NCI-H510A treated with DMSO at 0.1 percent for 48 hours (cell line): ENCODE measurements at places on chromosomes 1 and 21.

DNA sequence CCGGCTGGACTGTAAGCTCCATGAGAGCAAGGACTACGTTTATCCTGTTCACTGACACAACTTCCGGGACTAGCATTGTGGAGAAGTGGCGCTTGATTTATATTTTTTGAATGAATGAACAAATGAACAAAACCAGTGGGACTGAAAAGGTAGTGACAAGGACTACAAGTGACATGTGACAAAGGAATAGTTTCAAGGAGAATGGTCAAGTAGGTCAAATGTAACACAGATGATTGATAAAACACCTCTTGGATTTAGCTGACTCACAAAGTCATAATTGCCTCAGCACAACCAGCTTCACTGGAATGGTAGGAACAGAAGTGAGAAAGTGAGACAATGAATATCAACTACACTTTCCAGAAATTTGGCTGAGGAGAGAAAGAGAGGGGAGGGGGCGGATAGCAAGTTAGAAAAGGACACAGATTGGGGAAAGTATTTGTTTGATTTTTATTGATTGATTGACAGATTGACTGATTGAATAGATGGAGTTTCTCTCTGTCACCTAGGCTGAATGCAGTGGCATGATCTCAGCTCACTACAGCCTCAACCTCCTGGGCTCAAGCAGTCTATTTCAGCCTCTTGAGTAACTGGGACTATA is 14.2 kb downstream of the MTF1 start:
- DNase-seq, result no peak

- no peak for DNase-seq
Measured at GRCh38 chr1:197783510-197783948, 8.2 kb upstream of the DENND1B start.

GRCh38 chr1:100969327-100969726 is 56.3 kb downstream of the DPH5 start:
- no peak for DNase-seq

DNA sequence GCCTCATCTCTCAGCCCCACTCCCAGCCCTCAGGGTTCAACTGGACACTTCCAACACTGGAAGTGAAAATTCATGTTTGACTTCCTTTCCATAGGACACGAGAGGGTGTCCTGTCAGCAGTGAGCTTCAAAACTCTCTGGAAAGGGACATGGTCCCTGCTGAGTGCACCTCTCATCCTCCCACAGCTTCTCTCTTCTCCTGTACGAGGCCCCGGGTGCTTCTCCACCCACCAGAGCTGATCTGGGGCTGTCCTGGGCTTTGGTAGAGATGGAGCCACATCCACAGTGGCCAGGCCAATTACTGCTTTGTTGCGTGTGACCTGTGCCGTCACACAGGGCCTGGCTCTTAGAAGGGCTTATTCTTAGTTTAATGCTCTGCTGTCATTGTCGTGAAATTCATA is 182.3 kb downstream of the RRAGC start:
- no peak for DNase-seq

DNA sequence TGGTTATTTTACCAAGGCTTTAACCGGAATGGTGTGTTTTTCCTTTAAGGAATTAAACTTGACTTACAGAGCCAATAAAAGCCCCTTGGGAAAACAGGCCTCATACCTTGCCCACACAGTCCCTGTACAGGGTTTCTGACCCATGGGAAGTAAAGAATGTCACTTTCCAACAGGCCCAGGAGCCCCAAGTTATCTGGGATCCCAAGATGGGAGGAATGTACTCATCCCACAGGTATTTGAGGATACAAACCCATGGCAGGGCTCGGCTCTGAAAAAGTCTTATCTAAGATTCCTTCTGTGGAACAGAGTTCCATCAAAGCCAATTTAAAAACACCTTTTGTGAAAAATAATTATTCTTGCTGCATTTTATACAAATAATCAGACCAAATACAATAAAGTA is 15.3 kb upstream of the COX20 start:
- DNase-seq, result no peak

DNA sequence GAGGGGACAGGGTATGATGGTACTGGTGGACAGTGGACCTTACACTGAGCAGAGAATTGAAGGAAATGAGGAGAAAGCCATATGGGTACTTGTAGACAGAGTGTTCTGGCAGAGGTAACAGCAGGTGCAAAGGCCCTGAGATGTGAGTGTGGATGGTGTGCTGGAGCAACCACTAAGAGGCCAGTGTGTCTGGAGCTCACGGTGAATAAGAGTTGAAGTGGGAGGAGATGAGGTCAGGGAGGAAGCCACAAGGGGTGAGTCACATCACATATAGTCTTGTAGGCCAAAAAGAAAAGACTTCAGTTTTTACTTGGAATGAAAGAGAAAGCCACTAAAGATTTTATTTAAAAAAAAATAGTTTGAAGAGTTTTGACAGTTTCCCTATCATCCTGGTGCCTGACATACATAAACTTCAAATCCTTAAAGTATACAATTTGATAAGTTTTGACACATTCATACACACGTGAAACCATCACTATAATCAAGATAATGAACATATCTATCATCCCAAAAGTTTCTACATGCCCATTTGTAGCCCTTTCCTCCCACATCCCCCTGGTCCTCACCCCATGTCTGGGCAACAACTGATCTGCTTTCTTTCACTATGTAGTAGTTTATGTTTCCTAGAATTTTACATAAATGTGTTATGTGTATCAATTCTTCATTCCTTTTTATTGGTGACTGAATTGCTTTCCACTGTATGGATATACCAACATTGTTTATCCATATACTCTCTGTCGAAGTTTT is 148.4 kb downstream of the GPATCH2 start:
- DNase-seq, result no peak

DNA sequence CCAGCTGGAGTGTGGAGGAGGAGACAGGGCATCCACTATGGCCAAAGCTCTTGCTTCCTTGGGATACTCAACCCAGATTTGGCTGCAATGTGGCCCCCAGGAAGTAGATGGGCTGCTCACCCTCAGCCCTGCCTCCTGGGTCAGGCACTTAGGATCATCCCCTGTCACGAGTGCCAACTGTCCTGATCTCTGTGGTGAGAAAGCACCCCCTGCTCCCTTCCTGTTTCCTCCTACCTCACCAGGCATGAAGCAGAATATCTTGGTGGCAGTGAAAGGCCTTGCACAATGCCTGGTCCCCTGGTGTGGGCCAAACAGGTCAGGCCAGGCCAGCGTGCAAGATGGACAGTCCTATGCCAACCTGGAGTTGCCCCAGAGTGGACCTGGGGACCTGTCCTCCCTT is 211.7 kb downstream of the GRIK3 start:
- DNase-seq, result no peak

- no peak for DNase-seq
Measured at GRCh38 chr1:113439277-113439670, 49.0 kb downstream of the MAGI3 start.

DNA sequence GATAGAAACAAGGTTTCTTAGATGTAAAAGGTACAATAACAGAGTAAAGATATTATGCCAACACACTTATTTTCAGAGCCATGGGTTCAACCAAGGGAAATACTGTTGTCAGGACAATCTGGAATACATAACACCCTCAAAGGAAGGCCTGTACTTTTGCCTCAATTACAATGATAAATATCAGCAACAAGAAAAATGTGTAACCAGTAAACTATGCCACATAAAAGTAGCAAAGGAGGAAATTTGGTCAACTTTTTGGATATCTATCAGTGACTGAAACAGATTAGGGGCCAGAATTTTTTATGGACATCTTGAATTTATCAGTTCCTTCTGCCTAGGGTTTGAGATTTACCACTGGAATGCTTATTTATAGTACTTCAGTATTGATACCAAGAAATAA is 24.6 kb upstream of the RAP1GAP start:
- no peak for DNase-seq

- peak; percentile 93 for DNase-seq
Measured at GRCh38 chr1:159817276-159818041, 9.2 kb upstream of the SLAMF8 start.

GRCh38 chr1:51636764-51637522 is 20.1 kb downstream of the OSBPL9 start:
- no peak for DNase-seq

GRCh38 chr1:59926381-59927123 is at the start of gene CYP2J2:
CYP2J2 (minus strand) TSS chr1:59926773; CDS start chr1:59926746, 27 bp downstream.
- peak; percentile 80 for DNase-seq

DNA sequence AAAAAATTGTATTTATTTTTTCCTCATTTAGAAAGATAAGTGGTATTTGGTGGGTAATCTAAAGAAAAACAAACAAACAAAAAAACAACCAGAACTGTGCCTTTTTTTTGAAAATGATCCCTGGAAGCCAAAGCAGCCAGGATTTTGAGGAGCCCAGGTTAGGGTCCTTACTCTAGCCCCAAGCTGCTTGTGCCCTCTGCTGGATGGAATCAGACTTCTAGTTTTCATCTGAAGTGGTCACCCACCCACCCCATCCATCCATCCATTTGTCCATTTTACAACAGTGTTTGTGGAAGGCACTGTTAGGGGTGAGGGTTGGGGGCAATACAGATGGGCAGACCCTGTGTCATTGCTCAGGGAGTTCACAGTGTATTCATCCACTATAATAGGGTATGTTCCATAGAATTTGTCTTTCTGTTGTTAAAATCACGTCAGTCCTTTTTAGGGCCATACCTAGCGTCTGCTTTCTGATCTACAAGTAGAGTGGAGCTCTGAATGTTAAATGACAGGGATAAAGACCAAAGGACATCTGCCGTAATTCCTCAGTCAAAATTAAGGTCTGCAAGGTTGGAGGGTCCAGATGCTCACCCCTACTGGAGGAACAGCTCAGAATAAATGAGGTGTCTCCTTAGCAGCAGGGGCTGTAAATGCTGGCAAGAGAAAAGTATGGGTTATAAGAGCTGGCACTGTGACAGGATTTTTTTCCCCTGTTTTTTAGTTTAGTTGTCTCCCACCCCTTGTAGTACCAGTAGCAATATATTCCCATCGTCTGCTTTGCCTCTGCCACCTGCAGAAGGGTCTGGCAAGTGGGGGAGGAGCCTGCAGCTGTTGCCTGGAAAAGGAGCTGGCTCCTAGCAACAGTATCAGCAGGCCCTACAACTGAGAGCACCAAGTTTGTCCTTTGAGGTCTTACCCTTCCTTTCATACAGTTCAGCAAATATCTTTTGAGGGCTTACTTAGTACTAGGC is 3.2 kb downstream of the LRRC42 start:
- peak; percentile 68 for DNase-seq

- DNase-seq, result no peak
Measured at GRCh38 chr1:230713915-230714764, at the start of gene AGT. AGT (minus strand) TSS chr1:230714122; CDS start chr1:230710823, 3,299 bp downstream.

DNA sequence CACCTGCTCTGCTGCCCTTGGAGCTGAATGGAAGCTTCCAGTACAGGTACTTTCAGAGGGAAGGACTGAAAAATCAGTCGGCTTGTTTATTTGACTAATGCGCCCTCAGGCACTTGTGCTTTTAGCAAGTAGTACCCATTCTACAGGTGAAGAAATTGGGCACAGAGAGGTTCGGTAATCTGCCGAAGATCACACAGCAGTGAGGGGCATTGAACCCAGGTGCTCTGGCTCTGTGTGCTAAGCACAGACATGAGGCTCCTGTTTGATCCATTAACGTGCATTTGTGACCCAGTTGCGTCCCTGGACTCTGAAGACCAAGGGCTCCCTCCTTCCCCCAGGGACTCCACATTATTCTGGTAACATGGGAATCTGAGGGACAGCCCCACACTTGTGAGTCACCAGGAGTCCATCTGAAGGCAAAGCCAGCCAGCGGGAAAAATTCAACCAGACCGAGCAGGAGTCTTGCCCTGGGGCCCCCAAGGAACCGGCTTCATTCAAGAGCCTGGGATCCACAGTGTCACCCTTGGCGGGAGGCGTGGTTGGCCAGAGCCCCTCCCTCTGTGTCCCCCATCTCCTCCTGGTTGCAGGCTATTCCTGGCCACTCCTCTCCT is 192.4 kb upstream of the ARHGEF16 start:
- DNase-seq, result no peak

GRCh38 chr1:172742599-172743500 is 83.9 kb downstream of the FASLG start:
- DNase-seq, result peak; percentile 48

GRCh38 chr1:24409535-24409934 is 4.0 kb downstream of the STPG1 start:
- DNase-seq, result no peak

- DNase-seq, result no peak
Measured at GRCh38 chr1:180519846-180520245, 17.5 kb upstream of the ACBD6 start.

GRCh38 chr1:78543941-78544643 is 53.3 kb downstream of the PTGFR start:
- no peak for DNase-seq

GRCh38 chr1:26025517-26025916 is 3.9 kb downstream of the EXTL1 start:
- DNase-seq, result no peak

- DNase-seq, result no peak
Measured at GRCh38 chr1:8926707-8927694, 18.7 kb upstream of the CA6 start.

DNA sequence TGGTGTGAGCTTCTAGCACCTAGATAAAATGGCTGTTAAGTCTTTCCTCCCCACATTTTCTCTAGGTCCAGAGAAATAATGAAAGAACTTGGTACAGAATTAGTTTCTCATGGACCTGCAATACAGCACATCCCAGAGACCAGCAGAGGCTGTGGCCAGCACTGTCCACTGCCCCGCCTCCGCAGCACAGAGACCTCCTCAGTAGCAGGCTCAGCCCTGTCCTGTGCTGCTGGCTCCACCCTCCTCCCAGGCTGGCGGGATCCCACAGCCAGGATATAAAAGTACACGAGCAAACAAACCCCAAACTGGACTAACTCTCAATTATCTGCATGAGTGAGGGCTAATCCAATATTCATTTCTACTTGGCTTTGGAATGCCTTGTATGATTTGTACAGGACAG is 401.5 kb downstream of the RPS6KC1 start:
- DNase-seq, result no peak

DNA sequence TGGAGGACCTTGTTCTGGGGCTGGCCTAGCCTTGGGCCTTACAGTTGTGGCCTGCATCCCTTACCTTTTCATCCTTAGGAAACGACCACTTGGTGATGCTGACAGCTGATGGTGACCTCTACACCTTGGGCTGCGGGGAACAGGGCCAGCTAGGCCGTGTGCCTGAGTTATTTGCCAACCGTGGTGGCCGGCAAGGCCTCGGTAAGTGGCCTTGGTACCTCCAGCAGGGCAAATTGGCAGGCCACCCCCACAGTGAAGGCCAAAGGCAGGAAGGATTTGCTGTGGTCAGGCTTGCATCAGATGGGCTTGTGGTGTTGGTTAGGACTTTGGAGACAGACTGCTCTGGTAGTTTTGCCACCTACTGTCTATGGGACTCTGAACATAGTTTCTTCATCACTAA is 17.7 kb upstream of the TRNAU1AP start:
- no peak for DNase-seq

GRCh38 chr1:1024771-1025699 is 5.1 kb downstream of the AGRN start:
- no peak for DNase-seq

GRCh38 chr21:42113926-42114409 is 42.9 kb downstream of the UMODL1 start:
- DNase-seq, result no peak

GRCh38 chr1:32896451-32896850 is 4.7 kb downstream of the TMEM54 start:
- no peak for DNase-seq

GRCh38 chr1:234725177-234726132 is 115.5 kb upstream of the IRF2BP2 start:
- peak; percentile 71 for DNase-seq

GRCh38 chr1:16138772-16139221 is 17.1 kb downstream of the EPHA2 start:
- DNase-seq, result no peak
